ENCODE measurements at places on chromosomes 5 and 9. TPM values are rescaled to one million over a fixed set of nuclear protein-coding genes. Genes with fewer than 3 reads are reported as not detected.

- no peak for DNase-seq
Measured at GRCh38 chr5:135545099-135545498, 9.3 kb upstream of the NEUROG1 start.

The CD274 gene
- 3.8 TPM for total RNA-seq

DNA sequence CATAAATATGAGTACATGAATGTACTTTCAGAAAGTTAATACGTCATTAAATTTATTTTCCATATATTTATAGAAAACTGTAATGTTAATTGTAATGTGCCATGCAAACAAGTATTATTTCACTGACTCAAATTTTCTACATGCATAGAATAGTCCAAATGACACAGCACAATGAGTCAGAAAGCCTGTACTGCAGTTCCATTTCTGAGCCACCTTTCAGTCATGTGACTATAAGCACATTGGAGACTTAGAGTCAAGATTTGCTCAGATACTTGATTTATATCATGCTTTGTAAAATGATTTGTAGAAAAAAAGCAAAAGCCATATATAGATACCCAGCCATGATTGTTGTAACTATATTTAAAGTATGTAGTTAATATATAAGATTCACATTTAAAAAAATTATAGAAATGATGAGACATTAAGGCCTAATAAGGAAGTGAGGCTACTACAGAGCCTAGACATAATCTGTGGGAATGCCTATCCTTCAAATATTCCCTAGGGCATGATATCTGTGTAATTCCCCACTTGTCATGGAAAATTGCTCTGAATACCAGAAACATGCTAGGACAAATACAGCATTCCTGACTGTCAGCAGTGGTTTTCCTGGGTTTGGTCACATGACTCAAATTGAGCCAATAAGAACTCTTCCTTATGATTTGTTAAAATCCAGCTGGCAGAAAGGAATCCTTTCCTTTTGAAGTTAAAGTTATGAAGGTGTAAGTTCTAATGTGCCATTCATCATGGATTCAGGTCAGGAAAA is 50.0 kb downstream of the PTPRD start:
- peak; percentile 44 for DNase-seq

The SHISAL2B gene
- not detected for total RNA-seq

DNA sequence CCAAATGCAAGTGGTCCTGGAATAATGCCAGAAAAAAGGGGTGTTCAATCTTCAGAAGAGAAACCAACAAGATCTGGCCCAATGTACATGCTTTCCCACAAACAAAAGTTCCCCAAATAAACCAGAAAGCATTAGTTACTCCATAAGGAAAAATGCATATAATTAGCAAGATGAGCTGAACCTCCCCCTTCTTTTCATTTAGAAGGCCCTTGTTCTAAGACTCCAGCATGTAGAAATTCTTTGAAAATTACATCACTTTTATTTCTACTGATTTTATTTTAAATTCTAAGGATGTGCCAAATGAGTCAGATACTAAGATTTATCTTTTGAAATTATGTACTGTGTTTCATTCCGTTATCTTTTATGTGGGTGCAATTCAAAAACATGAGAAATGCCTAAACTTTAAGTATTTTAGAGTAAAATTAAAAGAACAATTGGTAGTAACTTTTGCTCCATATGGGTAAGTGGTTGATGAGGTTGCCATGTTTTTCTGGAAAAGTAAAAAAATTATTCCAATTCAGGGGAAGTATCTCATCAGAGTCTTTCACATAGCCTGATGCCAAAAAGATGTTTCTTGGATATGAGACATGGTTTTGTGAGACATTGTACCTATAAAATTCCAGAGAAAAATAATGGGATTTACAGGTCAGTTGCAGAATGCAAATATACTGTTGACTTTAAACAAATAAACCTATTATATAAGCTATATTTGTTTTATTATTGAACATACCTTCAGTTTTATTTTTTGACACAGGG is 106.5 kb upstream of the CCDC112 start:
- peak; percentile 19 for DNase-seq

The FAM221B gene
- 0.29 TPM for total RNA-seq

- no peak for DNase-seq
Measured at GRCh38 chr9:96047741-96048103, 172.2 kb downstream of the ERCC6L2 start.

DNA sequence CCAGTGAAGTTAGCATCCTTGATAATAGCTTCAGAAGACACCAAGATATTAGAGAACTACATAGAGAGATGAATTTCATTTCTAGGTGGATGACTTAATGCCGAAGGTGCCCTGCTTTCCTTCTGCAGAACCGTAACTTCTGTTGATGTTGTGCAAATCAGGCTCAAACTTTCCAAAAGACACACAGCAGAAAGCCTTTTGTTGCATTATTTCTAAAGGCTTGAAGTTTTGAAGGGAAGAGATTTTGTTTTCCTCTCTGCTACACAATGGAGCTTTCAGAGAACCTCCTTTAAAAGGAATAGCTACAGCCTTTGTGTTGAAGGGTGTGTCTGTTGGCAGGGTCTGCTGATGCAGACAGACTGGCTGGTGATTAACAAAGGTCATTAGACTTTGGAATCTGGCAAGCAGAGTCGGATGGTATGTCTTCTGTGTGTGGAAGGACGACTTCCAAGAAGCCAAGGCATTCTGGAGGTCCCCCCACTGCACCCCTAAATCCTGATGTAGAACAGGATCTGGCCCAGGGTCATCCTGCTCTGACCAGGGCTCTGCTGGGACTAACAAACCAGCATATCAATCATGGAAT is 57.8 kb downstream of the ZNF462 start:
- peak; percentile 57 for DNase-seq

- no peak for DNase-seq
Measured at GRCh38 chr5:21663082-21663481, 1190.1 kb downstream of the CDH12 start.

GRCh38 chr5:138981131-138981530 is 106.0 kb upstream of the LRRTM2 start:
- DNase-seq = peak; percentile 7

The HEXB gene
- total RNA-seq = 131 TPM

GRCh38 chr5:139658928-139659667 is 10.9 kb downstream of the CXXC5 start:
- DNase-seq = peak; percentile 33

GRCh38 chr9:5999443-6000101 is 15.9 kb downstream of the RANBP6 start:
- DNase-seq = no peak

DNA sequence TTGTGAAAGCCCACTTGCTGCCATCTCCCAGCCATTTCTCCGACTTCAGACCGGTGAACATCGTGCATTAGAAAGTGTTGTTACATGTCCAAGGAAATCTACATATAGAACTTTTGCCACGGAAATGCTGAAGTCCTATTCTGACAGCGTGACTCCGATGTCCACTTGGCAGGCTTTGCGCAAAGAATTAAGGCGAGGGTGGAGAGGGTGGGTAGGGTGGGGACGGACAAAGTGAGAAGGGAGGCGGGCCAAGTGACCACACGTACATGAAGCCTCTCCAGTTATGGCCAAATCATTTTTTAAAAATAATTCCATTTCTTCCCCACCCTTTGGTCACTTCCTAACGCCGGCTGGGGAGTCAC is 460 bp upstream of the ACO1 start:
- no peak for DNase-seq

The ASS1 gene
- total RNA-seq = 74.1 TPM

The ZNF474 gene
- total RNA-seq = not detected

The CORO2A gene
- 2.8 TPM for total RNA-seq

The LCN2 gene
- 154 TPM for total RNA-seq
